ENCODE measurements at places on chromosomes 2 and 18. TPM values are rescaled to one million over a fixed set of nuclear protein-coding genes. Genes with fewer than 3 reads are reported as not detected.

DNA sequence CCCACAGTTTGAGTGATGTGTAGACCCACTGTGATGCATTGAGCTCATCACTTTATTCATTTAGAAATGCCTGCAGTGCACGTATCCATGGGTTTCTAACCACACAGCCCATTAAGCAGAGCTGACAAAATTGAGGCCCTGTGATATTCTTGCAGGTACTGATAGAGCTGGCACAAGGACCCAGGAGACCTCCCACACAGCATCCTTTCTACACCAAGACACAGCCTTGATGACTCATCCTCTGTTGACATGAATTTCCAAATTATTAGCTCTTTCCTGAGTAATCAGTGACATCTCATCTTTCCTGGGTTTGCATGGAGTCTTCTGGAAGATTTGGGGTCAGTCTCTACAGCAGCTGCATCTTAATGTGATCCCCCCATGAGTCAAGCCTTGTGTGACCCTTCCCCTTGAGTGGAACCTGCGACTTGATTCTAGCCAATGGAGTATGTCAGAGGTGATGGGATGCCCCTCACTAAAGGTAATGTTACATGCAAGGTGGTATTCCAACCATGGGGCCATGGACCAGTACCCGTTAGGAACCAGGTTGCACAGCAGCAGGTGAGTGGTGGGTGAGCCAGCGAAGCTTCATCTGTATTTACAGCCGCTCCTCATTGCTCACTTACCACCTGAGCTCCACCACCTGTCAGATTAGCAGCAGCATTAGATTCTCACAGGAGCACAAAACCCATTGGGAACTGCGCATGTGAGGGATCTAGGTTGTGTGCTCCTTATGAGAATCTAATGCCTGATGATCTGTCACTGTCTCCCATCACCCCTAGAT is 181.1 kb upstream of the ARL4C start:
- no peaks in the 10 kb centered on the region for H3K36me3 ChIP-seq
- H3K4me3 ChIP-seq, result no peak overlapping the region
- no peak overlapping the region for H3K27ac ChIP-seq
- peaks cover 16% of the 10 kb centered on the region for H3K4me1 ChIP-seq

DNA sequence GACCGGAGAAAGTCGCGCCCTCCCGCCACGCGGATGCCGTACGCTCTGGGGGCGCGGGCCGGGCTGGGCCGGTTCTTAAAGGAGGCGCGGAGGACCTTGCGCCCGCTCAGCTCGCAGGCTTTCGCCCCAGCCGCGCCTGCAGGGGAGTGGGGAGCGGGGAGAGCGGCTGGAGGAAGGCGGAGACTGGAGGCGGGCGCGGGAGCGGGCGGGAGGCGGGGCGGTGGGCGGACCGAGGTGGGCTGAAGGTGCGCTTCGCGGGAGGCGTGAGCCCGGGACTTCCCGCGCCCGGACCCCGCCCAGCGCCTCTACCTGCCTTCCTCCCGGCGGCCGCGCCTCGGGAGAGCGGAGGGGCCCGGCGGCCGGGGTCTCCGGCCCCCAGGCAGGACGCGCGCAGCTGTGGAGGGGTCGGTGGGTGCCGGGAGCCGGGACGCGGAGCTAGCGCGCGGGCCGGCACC is at the start of gene ADRA2B:
TSS of gene ADRA2B (minus strand) at position 148 of the 455 bp plus-strand sequence. CDS start 422 bp downstream, outside the sequence.
- H3K36me3 ChIP-seq, result no peaks in the 10 kb centered on the region
- peaks cover 18% of the 10 kb centered on the region for H3K4me1 ChIP-seq
- H3K27me3 ChIP-seq, result peaks cover 8% of the 10 kb centered on the region
- DNase-seq, result no peak
- H3K27ac ChIP-seq, result peak within 1 kb of the TSS; percentile 49
- peak within 1 kb of the TSS; percentile 63 for H3K4me3 ChIP-seq

- DNase-seq, result peak; percentile 86
- H3K36me3 ChIP-seq, result no peaks in the 10 kb centered on the region
- H3K27me3 ChIP-seq, result no peaks in the 10 kb centered on the region
- H3K27ac ChIP-seq, result no peak overlapping the region
- H3K4me3 ChIP-seq, result no peak overlapping the region
- peaks cover 33% of the 10 kb centered on the region for H3K4me1 ChIP-seq
Measured at GRCh38 chr2:9188823-9189222, 17.8 kb upstream of the ASAP2 start.

- DNase-seq, result no peak
- peaks cover 13% of the 10 kb centered on the region for H3K4me1 ChIP-seq
- H3K36me3 ChIP-seq, result no peaks in the 10 kb centered on the region
Measured at GRCh38 chr2:121584741-121585140, 54.1 kb downstream of the RNU4ATAC start.

AFTPH gene
- total RNA-seq, result 36.1 TPM
